Neural progenitor cell (in vitro differentiated cells): ENCODE measurements at places on chromosomes 4 and X.

GRCh38 chr4:138685316-138685715, 330.3 kb upstream of the NOCT start:
- no peak for DNase-seq

- peak; percentile 34 for DNase-seq
Observed at GRCh38 chr4:125728568-125728967, 413.8 kb downstream of the FAT4 start.

- no peak for DNase-seq
Observed at GRCh38 chr4:26183017-26183416, 137.8 kb upstream of the RBPJ start.

GRCh38 chrX:100871594-100872560, 2.3 kb downstream of the NOX1 start:
- DNase-seq: no peak

DNA sequence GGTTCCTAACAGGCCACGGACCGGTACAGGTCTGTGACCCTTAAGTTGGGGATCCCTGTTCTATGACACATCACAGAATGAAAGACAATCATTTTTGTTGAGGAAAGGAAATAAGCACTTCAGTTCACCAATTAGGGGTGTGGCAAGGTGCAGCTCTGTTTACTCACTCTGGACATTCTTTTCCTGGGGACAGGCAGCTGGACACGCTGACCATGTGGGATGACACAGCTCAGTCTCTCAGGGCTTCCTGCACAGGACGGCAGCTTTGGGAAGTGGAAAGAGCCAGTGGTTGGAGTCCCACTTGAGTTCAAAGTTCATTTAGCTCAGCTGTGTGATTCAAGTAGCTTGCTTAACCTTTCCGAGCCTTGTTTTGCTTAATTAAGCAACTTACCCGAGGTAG, 55.7 kb downstream of the NDNF start:
- no peak for DNase-seq

DNA sequence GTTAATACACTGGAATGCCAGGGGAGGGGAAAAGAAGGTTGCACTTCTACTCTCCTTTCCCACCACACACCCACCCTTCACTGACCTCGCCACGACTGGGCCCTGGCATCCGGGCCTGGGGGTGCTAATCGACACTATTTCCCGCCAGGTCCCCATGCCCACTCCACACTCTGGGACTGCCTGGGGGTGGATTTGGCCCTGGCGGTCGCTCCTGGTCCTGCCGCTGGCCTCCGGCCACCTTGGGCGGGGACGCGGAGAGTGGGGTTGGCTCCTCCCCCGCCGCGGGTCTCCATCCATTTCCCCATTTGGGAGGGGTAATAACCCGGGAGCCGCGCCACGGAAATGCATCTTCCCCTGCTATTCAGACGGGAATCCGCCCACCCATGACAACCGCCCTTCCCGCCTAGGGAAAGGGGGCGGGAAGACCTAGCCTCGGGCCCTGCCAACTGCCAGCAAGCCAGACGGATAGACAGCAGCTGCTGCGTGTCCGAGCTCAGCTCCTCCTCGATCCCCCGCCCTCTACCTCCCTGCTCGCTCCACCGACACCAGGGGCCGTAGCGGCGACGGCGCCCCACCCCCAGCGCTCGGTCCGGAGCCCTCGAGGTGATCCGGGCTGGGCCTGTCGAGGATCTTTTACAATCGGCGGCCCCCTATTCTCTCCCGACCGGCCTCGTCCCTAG, 78.1 kb downstream of the RLIM start:
- peak; percentile 64 for DNase-seq

DNA sequence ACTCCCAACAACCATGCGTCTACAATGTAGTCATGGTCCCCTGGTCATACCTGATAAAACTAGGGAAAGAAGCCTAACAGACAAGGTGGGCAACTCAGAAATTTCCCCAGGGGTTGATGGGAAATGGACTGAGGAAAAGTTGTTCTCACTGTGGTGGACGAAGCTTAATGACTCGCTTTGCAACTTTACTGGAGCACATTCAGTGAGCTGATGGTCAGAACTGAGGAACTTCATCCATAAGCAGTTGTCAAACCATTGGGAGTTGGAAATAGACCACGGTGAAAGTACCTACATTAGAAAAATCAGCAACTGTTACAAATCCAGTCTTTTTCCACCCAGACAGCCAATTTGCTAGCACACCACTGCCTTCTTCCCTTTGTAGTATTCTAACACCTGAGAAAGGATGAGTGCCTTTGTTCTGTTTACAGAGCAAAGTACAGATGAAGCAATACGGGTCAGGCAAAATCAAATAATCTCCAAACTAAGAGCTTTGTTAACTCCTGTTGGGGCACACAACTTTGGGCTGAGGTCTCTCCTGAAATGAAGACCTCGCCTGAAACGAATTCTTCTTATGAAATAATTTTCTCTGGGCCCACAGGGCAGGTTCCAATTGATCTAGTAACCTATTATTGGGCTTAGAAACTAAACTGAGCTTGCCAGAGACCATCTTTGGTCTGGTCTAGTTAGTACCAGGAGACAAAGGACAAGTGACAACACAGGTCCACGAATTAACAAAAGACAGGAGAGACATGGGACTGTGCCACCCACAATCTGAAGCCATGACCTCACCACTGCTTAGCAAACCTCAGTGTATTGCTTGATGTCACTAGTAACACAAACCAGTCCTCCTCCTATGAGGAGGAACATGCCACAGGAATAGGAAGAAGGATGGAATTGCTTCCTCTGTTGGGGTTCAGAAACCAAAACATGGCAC, 58.9 kb upstream of the NFKB1 start:
- no peak for DNase-seq

DNA sequence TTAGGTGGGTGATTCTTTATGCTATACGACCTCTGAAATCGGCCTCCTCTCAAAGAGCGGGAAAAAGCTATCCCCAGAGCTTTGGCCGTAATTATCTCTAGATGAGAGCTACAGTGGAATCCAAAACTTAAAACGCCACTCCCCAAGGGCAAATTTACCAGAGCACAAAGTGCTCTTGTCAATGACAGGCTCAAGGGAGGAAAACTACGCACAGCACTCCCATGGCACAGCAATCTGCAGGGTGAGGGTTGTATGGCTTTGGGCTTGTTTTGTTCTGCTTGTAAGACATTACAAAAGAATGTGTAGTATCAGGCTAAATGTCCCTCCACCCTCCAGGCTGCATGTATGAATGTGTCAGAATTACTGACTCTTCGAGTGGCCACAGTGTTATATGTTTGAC, 44.0 kb downstream of the ARHGEF6 start:
- DNase-seq: no peak

GRCh38 chrX:107226757-107227156, 20.3 kb downstream of the DNAAF6 start:
- no peak for DNase-seq

DNA sequence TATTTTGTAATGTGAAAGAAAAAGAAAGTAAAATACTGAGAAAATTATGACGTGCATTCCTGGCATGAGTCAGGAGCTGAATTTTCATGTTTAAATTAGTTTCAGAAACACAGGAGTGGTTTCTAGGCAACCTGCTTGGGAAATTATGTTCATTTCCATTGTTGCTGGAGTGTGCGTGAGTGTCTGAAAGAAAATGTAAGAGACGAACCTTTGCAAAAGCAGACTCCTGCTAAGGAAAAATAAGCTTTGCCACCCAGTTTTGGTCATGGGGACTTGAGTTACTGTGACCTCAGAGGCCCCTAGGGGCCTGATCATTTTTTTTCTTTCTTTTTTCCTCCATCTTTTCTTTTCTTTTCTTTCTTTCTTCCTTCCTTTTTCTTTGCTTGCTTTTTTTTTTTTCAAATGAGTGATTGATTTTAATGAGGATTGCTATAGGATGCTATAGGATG, 18.8 kb upstream of the CHRNA9 start:
- DNase-seq: no peak

- DNase-seq: no peak
Observed at GRCh38 chr4:138045036-138045435, 197.1 kb downstream of the SLC7A11 start.

- no peak for DNase-seq
Observed at GRCh38 chr4:82481506-82481840, 51.1 kb downstream of the ENOPH1 start.

- no peak for DNase-seq
Observed at GRCh38 chr4:75698162-75698962, 25.2 kb upstream of the G3BP2 start.

GRCh38 chrX:116417214-116417613, 19.2 kb upstream of the SLC6A14 start:
- no peak for DNase-seq

GRCh38 chr4:38470735-38471262, 193.2 kb upstream of the KLF3 start:
- DNase-seq: no peak
